Left renal pelvis (tissue), 4 donors: ENCODE measurements at places on chromosomes 5 and 9. TPM values are rescaled to one million over a fixed set of nuclear protein-coding genes. Genes with fewer than 3 reads are reported as not detected.

Gene PLEKHG4B
- polyA plus RNA-seq = 17.1 TPM

Gene LCN12
- 29.8 TPM for polyA plus RNA-seq

Gene PCDHGC5
- polyA plus RNA-seq = 0.24 TPM

Gene FAM78A
- 2.7 TPM for polyA plus RNA-seq

Gene PRRX2
- polyA plus RNA-seq = 0.98 TPM

DNA sequence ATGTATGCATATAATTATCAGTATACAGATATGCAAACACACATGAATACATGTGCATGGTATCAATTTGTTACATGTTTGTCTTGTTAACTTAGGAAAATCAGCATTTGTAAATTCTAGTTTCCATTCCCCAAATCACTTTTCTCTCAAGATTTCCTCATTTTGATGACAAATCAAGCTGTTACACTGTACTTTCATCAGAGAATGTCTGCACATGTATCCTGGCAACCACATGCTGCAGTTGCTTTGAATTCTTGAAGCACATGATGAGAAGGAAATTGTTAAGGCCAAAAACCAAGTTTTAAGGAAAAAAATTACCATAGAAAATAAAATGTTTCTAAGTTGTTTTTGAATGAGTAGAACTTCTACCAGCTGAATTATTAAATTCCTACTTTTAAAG, 1834.5 kb downstream of the EFNA5 start:
- no peak for DNase-seq

- no peak for DNase-seq
These were observed 86.9 kb upstream of the SIMC1 start for GRCh38 chr5:176151281-176151680.
